ENCODE measurements at places on chromosomes 1 and 21.

GRCh38 chr1:107594536-107594935, 370.4 kb downstream of the VAV3 start:
- no peak for DNase-seq
- H3K36me3 ChIP-seq, result peaks cover 61% of the 10 kb centered on the region
- no peaks in the 10 kb centered on the region for H3K27me3 ChIP-seq
- no peak overlapping the region for H3K27ac ChIP-seq
- H3K4me1 ChIP-seq, result no peaks in the 10 kb centered on the region

GRCh38 chr1:21287905-21288514, 2.3 kb downstream of the ECE1 start:
- DNase-seq, result peak; percentile 49
- H3K4me1 ChIP-seq, result peaks cover 25% of the 10 kb centered on the region
- no peak overlapping the region for H3K27ac ChIP-seq
- H3K4me3 ChIP-seq, result no peak overlapping the region
- H3K27me3 ChIP-seq, result peaks cover 2% of the 10 kb centered on the region
- no peaks in the 10 kb centered on the region for H3K36me3 ChIP-seq

- H3K4me3 ChIP-seq, result no peak overlapping the region
- H3K27ac ChIP-seq, result no peak overlapping the region
- DNase-seq, result no peak
- peaks cover 4% of the 10 kb centered on the region for H3K4me1 ChIP-seq
- no peaks in the 10 kb centered on the region for H3K27me3 ChIP-seq
Observed at GRCh38 chr1:28871631-28872401, 42.6 kb upstream of the EPB41 start.

- no peak overlapping the region for H3K27ac ChIP-seq
- H3K36me3 ChIP-seq, result no peaks in the 10 kb centered on the region
- no peak for DNase-seq
- H3K4me1 ChIP-seq, result no peaks in the 10 kb centered on the region
- no peak overlapping the region for H3K4me3 ChIP-seq
- no peaks in the 10 kb centered on the region for H3K27me3 ChIP-seq
Observed at GRCh38 chr1:56540467-56540866, 38.9 kb downstream of the PLPP3 start.

DNA sequence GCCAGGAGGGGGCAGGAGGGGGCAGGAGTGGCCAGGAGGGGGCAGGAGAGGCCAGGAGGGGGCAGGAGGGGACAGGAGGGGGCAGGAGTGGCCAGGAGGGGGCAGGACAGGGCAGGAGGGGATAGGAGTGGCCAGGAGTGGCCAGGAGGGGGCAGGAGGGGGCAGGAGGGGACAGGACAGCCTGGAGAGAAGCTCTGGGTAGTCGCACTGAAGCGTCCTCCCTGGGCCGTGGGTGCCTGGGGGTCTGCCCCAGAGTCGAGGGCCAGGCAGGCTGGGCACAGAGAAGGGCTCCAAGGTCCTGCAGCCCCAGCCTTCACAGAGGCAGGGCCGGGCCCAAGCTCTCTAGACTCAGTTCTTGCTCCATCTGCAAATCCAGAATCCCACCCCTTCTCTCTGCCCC, 22.9 kb downstream of the MEGF6 start:
- H3K36me3 ChIP-seq, result no peaks in the 10 kb centered on the region
- no peak overlapping the region for H3K4me3 ChIP-seq
- DNase-seq, result no peak
- H3K27me3 ChIP-seq, result no peaks in the 10 kb centered on the region
- peaks cover 3% of the 10 kb centered on the region for H3K4me1 ChIP-seq

DNA sequence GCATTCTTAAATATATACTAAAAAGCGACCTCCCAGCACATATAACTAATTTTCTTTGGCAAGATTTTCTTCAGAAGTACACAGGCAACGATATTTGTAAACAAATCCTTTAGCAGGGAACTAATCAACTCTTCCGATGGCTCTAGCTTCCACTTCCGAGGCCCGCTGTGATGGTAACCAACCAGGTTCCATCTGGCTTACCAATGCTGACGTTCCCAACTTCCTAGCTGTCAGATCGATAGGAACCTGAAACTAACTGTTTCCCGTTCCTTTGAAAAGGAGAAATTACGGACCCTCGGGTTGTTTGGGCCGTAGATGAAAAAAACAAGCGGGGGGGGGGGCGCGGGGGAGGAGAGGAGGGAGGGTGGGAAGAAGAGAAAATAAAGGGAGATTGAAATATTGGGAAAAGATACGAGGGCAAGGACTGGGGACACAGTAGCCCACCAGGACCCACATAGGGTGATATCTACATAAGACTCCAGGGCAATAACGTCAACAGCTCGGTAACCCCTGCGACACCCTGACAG, 513 bp downstream of the GTF2B start:
- peak overlapping the region; percentile 96 for H3K4me3 ChIP-seq
- no peaks in the 10 kb centered on the region for H3K27me3 ChIP-seq
- DNase-seq, result peak; percentile 52
- peaks cover 10% of the 10 kb centered on the region for H3K36me3 ChIP-seq

- no peaks in the 10 kb centered on the region for H3K4me1 ChIP-seq
- no peaks in the 10 kb centered on the region for H3K36me3 ChIP-seq
- DNase-seq, result no peak
- no peaks in the 10 kb centered on the region for H3K27me3 ChIP-seq
Observed at GRCh38 chr1:245790441-245790840, 635.7 kb downstream of the KIF26B start.

DNA sequence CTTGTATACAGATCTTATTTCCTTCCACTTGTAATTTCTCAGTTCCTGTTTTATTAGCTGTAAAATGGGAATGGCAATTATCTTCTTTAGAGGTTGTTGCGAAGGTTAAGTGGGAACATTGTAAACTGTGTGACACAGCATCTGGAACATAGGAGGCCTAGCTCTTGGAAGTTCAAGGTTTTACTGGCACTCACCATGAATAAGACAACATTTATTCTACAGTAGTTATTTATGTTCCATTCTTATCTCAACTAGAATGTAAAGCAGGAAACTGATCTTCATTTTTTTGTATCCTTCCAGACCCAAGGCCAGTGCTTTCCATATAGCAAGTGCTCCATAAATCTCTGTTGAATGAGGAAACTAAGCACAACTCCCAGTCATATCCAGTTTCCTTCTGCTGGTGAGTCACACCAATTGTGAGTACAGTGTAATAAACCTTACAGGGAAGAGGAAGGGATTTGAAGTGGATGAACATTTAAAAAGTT, 1.4 kb downstream of the BCL10 start:
- H3K4me1 ChIP-seq, result peaks cover 29% of the 10 kb centered on the region
- peak overlapping the region; percentile 20 for H3K27ac ChIP-seq
- H3K4me3 ChIP-seq, result peak overlapping the region; percentile 99
- no peaks in the 10 kb centered on the region for H3K27me3 ChIP-seq
- DNase-seq, result peak; percentile 36
- peaks cover 17% of the 10 kb centered on the region for H3K36me3 ChIP-seq

DNA sequence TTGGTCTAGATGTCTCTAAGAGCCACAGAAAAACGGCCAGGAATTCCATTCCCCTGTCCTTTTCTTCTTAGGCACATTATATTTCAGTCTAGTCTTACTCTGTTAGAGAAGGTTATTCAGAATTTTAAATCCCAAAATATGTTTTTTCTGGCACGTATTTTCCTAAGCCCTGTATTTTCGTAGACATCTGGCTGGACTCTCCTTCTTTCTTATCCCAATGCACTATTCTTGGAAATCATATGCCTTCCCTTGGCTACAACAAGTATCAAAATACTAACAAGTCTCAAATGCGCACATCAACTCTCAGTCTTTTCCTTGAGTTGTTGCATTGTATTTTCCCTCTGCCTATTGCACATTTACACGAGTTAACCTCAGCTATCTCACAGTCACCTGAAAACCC, 96.2 kb downstream of the DPYD start:
- H3K4me3 ChIP-seq, result no peak overlapping the region
- H3K27ac ChIP-seq, result no peak overlapping the region
- H3K36me3 ChIP-seq, result no peaks in the 10 kb centered on the region
- no peak for DNase-seq
- H3K27me3 ChIP-seq, result no peaks in the 10 kb centered on the region

All from common myeloid progenitor, CD34-positive (primary cell).